ENCODE measurements at places on chromosomes 13 and 19.
A peak's percentile ranks its signal among the peaks of the same experiment; 100 is the strongest.

DNA sequence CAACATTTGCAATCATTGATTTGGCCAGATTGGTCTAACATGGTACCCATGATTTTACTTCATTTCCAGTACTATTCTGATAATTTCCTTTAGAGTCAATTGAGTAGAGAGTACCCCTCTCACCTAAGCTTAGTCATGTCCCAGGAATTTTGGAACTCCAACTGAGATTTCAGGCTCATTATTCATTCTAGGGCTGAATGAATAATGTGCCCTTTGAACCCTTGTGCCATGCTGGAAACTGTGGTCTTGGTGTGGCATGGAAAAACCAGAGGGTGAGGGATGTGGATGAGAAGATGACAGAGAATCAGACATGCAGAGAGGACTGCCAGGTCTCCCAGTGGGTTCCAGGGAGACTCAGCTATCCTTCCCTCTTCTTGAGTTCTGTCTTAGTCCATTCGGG lies 30.2 kb downstream of the ITM2B start:
- no peak for DNase-seq

GRCh38 chr13:96398486-96398885 lies 308.6 kb downstream of the HS6ST3 start:
- no peak for DNase-seq

GRCh38 chr13:110617321-110618072 lies 2.2 kb downstream of the NAXD start:
- no peak for DNase-seq

DNA sequence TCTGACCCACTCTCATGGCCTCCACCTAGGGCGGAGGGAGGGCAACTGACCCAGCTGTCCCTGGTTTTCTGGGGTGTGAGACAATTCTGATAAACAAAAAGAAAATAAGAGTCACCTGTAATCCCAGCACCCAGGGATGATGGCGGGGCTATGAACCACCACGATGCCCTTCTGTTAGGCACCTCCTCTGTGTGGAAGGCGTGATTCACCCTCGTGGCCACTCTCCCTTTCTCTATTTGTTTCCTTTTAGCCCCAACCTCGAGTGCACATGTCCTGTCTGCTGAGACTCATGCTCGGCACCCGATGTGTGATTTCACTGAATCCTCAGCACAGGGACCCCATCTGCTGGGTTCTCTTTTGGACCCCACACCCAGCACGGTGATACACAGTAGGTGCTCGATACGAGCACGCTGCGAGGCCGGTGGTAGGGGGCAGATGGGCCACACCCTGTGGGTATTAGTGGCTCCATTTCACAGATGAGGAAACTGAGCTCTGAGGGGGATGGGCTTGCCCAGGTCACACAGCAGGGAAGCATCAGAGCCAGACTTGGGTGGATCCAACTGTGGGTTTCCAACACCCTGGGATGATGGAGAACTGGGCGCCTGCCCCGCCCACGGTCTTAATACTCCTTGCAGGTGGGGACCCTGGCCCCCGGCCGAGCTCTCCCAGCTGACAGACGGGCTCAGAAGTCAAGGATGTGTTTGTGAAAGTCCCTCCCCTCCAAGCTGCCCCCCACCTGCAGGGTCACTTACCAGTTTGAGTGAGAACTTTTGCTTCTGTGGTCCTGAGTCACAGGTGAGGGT lies 24.9 kb downstream of the VRK3 start:
- DNase-seq, result peak; percentile 66

DNA sequence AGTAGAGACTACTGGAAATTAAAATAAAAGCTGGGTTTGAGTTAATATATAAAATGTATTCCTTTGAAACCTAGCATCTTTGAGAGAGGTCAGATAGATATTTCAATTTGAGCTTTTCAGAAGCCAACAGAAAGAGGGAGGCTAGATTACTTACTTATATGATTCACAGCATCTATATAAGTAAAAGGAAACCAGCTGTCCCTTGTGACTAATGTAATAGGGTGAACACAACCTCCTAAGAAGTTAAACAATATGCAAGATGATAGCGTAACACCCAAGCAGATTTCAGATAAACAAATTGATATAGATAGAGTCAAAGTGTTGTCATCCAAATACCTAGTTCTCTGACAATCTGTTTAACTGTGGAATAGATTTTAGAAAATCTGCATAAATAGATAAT lies 393.5 kb upstream of the GPC6 start:
- no peak for DNase-seq

DNA sequence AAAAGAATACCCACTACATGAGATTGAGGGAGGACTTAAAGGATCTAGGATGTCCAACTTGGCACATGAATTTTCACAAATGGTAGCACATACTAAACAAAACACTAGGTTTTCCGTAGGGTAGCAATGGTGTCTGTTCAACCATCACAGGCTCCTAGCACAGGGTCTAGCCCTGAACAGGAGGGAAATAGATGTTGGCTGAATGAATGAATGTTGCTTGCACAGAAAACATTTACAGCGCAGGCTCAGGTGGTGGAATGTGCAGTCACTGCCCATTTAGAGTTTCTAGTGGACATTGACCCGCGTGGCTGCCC lies 1.9 kb upstream of the MYCBP2 start:
- no peak for DNase-seq

DNA sequence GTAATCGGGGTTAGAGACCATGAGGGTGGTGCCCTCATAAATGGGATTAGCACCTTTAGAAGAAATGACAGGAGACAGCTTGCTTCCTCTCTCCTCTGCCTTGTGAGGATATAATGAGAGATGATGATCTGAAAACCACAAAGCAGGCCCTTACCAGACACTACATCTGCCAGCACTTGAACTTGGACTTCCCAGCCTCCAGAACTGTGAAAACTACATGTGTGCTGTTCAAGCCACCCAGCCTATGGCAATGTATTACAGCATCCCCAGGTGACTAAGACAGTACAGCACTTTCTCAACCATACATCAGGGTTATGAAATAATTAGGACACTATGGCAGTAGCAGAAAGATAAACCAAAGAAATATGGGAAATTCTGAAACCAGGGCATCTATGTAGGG lies 7.4 kb downstream of the ZNF564 start:
- DNase-seq, result no peak

DNA sequence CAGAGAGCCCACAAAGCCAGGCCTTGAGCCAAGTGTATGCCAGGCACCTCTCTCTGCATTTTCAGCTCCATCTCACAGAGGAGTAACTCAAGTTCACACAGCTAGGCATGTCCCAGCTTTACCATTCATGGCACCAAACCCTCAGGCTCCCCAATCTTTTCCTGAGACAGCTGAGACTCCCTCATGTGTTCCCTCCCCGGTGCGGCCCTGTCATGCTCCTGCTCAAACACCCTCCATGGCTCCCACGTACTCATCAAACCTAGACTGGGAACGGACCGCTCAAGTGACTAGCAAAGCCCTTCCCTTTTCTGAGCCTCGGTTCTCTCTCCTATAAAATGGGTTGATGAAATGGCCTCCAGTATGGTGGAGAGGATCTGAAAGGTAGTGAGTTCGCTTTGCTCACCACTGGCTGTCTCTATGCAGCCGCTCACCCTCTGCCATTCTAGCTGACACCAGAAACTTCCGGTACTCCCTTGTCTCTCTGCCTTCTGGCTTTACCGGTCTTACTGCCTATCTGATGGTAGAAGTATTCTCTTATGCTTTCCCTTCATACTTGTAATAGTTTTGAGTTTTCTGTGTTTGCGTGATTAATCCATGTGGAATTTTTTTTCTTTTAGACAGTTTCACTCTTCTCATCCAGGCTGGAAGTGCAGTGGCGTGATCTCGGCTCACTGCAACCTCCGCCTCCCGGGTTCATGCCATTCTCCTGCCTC lies 7.8 kb upstream of the SLC44A2 start:
- no peak for DNase-seq

DNA sequence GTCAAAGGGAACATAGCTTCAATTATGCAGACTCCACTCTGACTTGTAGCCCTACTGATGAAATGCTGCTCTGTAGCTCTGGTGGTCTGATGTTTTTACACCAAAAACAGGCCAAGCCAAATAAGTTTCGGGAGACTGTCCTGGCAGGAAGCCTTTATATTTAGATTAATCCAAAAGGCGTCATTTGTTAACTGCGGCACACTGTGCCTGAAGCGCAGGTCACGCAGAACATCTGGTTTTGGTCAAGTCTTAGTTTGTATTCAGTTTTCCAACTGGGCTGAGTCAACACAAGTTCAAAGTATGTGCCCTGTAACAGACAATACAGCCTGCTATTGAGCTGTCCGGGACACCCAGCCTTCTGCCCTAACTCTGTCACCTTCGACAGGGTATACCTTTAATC lies 154.6 kb upstream of the IPO5 start:
- no peak for DNase-seq

- DNase-seq, result no peak
Measured at GRCh38 chr13:80988391-80989151, 647.6 kb upstream of the SPRY2 start.

- DNase-seq, result no peak
Measured at GRCh38 chr19:40804783-40805242, 5.8 kb downstream of the EGLN2 start.

DNA sequence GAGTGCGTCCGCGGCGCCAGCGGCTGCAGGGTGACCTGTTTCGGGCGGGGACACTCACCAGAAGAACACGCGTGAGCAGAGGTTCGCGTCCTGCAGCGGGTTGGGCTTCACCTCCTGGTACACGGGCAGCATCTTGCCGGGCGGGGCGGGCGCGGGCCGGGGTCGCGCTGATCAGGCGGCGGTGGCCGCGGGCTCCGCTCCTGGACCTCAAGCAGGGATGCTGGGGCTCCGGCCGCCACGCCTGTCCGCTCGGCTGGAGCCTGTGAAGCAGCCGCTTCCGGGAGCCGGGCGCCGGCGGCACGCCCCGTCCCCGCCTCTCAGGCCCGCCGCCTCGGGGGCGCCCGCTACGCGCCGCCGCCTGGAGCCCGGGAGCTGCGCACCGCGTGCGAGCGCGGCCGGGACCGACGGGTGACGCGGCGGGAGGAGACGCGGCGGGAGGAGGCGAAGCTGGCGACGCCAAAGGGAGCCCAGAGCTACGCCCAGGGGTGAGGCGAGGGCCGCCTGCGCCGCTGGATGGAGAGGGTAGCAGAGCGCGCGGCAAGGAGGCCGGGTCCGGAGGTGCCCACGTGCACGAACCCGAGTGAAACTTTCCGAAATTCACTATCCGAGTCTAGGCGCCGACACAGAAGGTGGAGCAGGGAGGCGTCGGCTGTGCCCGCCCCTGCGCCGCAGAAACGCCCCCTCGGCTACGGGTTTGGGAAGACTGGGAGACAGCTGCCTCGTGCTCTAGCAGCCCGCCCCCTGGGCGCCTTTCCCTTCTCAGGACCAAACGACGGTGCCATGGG lies at the start of gene ABCC4:
Gene ABCC4, minus strand, starts transcription at position 269 of the 785 bp plus-strand sequence. Its CDS starts 137 bp downstream, at position 132.
- peak; percentile 83 for DNase-seq

GRCh38 chr13:96090240-96091101 lies 564 bp downstream of the HS6ST3 start:
- DNase-seq, result peak; percentile 54

GRCh38 chr19:14056069-14056666 lies 5.7 kb downstream of the PALM3 start:
- no peak for DNase-seq

- DNase-seq, result no peak
Measured at GRCh38 chr19:17517898-17518297, 6.4 kb downstream of the PGLS start.

DNA sequence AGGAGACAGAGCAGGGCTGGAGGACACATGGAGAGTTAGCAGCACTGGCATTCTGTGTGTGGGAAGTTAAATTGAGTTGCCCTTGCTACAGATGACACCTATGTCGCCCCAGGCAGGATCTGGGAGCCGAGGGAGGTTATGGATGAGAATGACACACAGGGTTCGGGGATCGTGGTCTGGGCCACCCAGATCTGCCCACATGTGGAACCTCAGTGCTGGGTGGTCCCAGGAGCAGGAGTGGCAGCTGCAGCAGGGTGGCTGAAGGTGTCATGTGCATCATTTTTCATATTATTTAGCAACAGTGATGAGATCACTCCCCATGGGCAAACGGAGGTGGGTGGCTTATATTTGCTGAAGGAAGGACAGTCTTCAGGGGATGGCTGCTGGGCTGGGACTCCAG lies 3.2 kb downstream of the IL17D start:
- no peak for DNase-seq

GRCh38 chr13:20715330-20715712 lies 11.8 kb downstream of the IL17D start:
- DNase-seq, result no peak

DNA sequence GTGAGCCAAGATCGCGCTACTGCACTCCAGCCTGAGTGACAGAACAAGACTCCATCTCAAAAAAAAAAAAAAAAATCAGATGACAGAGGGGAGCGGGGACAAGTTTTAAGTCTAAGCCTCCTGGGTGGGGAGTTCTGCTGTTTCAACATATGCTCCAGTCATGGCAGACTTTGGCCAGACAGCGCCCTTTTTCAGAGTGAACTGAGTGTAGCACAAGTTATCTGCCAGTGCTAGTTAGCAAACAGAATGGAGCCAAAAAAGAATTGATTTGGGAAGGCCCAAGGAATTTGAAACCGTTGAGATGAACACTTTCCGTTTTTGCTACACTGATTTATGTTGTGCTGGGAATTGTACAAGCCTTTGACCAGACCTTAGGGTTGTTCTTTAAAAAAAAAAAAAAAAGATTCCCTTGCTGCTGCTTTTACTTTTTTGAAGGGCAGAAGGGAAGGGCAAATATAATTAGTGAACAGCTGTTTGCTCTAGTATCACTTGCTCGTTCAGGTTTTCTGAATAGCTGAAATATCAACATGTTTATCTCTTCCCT lies 5.7 kb downstream of the ACTN4 start:
- peak; percentile 57 for DNase-seq

- no peak for DNase-seq
Measured at GRCh38 chr19:5950741-5951140, 27.2 kb downstream of the RANBP3 start.

DNA sequence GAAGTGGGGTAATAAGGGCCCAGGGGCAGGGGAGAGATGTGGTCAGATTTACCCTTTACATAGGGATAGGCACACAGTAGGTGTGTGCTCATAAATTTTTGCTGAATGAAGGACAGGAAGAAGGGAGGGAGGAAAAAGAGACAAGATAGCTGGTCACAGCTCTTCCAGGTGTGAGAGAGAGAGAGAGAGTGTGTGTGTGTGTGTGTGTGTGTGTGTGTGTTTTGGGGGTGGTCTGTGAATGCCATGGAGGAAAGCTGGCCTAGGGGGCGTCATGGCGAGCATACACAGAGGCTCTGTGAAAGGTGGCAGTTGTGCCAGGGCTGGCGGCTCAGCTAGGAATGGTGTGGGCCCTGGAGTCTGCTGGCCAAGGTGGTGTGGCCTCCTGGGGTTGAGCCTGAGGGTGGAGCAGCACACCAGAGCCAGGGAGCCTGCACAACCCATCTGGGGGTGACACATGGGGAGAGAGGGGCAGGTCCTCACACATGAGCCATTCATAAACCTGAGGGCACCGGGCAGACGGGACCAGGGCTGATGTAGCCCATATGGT lies 6.0 kb upstream of the PRX start:
- no peak for DNase-seq

- no peak for DNase-seq
Measured at GRCh38 chr13:100984085-100984705, 309.6 kb upstream of the TMTC4 start.

DNA sequence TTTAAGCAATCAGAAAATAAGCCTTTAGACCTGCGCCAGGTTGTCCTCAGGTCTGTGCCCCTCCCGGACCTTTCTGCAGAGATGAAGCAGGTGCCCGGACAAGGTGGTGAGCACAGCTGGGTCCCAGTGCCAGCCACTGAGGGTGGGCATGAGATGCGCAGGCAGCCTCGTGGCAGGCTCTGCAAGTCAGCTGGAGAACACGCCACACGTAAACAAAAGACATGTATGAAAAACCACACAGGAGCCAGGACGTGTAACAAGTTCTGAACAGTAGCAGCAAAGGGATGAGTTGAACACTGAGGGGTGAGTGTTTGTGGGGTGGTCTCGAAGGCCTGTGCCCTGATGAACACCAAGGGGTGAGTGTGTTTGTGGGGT lies 68.8 kb upstream of the MCF2L start:
- DNase-seq, result no peak

- DNase-seq, result no peak
Measured at GRCh38 chr13:81106348-81106747, 765.4 kb upstream of the SPRY2 start.
